ENCODE measurements at places on chromosomes 3 and 15.

GRCh38 chr3:133206921-133207320 is 168.7 kb downstream of the TMEM108 start:
- DNase-seq, result no peak

- no peak for DNase-seq
Measured at GRCh38 chr3:48406443-48407431, 23.1 kb downstream of the PLXNB1 start.

DNA sequence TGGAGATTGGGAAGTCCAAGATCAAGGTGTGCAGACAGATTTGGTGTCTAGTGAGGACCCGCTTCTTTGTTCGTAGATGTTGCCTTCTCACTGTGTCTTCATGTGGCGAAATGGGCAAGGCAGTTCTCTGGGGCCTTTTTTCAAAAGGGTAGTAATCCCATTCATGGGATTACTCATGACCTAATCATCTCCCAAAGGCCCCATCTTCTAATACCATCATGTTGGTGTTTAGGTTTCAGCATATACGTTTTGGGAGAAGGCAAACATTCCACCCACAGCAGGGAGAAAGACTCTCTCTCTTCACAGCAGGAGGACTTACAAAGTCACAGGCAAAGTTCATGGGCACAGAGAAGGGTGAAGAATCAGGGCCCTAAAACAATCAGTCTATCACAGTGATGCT is 252.1 kb downstream of the RPLP1 start:
- DNase-seq, result no peak

GRCh38 chr15:85280203-85280602 is 100.2 kb upstream of the AKAP13 start:
- DNase-seq, result no peak

- DNase-seq, result no peak
Measured at GRCh38 chr15:63530235-63530634, 25.8 kb downstream of the USP3 start.

GRCh38 chr15:62060896-62061280 is 641 bp upstream of the VPS13C start:
- no peak for DNase-seq

- DNase-seq, result no peak
Measured at GRCh38 chr3:4340411-4341335, 37.5 kb downstream of the SETMAR start.

- DNase-seq, result peak; percentile 56
Measured at GRCh38 chr3:10242182-10243065, 5.8 kb upstream of the TATDN2 start.

- no peak for DNase-seq
Measured at GRCh38 chr3:135779024-135779423, 186.5 kb upstream of the PPP2R3A start.

GRCh38 chr3:31858439-31858838 is 122.6 kb downstream of the OSBPL10 start:
- no peak for DNase-seq

- no peak for DNase-seq
Measured at GRCh38 chr3:56806407-56806806, 4.7 kb upstream of the ARHGEF3 start.

DNA sequence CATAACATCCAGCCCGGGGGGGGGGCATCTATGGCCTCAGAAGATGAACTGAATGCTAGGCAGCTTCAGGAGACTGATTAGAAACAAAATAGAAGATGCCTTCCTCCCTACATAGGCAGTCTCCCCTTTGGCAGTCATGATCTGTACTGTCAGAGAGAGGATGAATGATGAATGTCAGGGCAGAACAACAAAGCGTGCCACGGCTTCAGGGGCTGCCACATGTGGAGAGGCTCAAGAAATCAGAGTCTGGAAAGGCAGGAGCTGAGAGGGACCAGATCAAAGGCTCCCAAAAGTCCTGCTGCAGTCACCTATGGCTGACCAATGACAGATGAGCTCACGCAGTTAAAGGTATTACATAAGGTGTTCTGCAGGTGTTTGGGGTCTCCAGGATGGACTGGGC is 180.4 kb downstream of the UACA start:
- no peak for DNase-seq

DNA sequence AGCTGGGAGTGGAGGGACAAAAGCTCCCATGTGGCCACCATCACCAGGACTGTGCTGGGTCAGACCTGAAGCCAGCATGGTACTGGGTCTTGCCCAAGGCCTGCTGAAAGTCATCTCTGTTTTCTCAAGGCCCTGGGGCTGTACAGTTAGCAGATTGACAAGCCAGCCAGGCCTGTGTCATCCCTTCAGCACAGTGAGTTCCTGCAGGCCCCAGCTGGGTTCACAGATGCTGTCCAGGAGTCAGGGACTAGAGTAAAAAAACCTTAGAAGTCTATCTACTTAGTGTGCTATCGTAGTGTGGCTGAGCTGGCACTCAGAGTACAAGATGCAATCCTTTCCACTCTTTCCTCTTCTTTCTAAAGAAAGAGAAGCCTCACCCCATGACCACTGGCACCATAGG is 246.0 kb upstream of the NAALADL2 start:
- DNase-seq, result no peak

GRCh38 chr3:71791634-71792033 is 6.7 kb upstream of the PROK2 start:
- DNase-seq, result no peak

GRCh38 chr3:109081746-109082510 is 36.0 kb downstream of the MORC1 start:
- DNase-seq, result no peak

GRCh38 chr3:17645074-17645698 is 97.2 kb downstream of the TBC1D5 start:
- DNase-seq, result no peak

GRCh38 chr15:33517944-33518343 is 207.2 kb downstream of the RYR3 start:
- DNase-seq, result no peak

DNA sequence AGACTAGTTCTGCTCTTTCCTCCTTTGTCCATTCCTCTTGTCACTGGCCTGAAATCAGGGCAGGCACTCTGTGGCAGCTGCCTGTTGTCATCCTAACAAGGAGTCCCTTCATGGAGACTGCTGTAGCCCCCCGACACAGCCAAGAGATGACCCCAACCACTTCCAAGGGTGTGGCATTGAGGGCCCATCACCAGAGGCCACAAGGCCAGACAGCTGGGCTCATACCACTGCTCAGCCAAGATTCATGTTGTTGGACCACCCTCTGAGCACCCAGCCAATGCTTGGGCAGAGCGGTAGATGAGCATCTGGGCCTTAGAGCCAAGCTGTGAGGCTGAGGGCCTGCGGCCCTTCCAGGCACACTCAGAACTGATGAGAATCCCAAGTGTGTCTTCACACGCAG is 85.4 kb downstream of the EPHB1 start:
- DNase-seq, result no peak

- no peak for DNase-seq
Measured at GRCh38 chr3:38578081-38578475, 71.4 kb downstream of the SCN5A start.

DNA sequence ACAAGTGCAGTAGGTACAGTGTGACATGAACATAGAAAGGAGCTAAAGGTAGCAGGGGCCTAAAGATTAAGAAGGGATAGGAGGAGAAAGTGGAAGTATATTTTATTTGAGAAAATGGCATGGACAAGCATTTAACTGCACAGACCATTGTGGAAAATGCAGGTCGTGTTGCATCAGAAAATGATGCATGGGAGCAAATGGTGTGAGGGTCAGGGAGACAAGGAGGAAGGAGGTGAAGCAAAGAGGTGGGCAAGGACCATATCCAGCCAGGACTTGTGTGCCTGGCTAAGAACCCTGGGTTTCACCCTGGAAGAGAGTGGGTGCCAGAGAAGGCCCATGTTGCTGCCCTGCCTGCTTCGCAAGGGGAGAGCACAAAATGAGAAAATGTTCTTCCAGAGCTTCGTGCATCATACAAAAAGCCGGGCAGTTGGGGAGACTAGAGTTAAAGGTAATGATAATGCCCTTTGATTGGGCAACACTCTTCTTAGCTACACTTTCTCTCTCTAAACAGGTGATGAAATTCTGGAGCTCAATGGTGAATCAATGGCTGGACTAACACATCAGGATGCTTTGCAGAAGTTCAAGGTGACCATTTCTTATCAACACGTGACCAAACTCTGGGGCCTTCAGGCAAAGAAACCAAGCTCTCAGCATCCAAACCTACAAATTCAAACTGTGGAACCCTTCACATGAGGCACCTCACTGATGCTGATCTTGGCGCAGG is 45.5 kb downstream of the STARD5 start:
- DNase-seq, result no peak

GRCh38 chr3:62277450-62277849 is 95.9 kb downstream of the FEZF2 start:
- DNase-seq, result no peak

- no peak for DNase-seq
Measured at GRCh38 chr3:169618894-169619792, 44.4 kb downstream of the MECOM start.

- no peak for DNase-seq
Measured at GRCh38 chr3:185656321-185656840, 70.3 kb downstream of the SENP2 start.

DNA sequence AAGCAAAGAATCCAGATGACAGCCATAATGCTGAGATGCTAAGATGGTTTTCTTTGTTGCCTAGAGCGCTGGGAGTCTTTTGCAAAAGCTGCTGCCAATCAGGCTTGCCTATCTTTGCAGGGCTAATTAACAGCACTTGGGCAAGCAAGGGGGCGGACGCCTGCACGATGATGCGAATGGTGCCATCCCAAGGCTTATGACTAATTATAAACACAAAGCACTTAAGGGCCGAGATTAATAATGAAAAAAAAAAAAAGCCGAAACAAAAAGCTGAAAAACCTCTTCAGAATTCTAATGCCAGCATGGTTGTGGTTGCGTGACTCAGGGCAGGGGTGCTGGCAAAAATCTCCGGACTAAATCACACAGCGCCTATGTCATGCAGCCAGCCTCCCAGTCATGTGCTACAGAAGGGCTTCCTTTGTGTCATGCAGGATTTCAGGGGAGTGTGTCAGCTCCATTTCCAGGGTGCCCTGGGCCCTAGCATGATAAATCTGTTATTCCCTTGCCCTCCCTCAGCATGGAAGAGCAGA is 185.0 kb upstream of the ANKRD28 start:
- DNase-seq, result no peak

GRCh38 chr3:57796261-57796660 is 40.2 kb downstream of the SLMAP start:
- DNase-seq, result no peak

DNA sequence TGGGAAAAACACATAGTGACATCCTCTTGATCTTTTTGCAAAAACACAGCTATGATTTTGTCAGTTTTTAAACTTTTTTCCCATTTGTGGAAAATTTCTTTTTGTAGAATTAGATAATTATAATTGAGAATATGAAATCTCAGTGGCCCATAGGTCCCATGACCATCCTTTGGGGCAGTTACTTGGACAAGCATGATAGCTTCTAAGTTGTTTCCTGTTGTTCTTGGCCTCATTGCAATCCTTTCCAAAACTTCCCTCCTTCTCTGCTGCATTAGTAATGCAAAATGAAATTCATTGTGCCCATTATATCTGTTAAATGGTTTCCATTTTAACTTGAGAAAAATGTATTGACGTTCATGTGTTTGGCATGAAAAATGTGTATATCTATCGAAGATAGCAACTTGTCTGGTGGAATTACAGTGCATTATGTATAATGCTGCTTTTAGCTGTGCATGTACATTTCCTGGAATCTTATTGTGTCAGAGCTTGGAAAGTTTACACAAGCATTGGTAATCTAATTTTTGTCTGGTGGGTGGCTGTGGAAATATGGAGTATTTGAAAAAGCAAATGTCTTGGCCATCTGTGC is 70.0 kb downstream of the MDFIC2 start:
- DNase-seq, result no peak

GRCh38 chr15:74385733-74386132 is 18.3 kb upstream of the CYP11A1 start:
- no peak for DNase-seq

DNA sequence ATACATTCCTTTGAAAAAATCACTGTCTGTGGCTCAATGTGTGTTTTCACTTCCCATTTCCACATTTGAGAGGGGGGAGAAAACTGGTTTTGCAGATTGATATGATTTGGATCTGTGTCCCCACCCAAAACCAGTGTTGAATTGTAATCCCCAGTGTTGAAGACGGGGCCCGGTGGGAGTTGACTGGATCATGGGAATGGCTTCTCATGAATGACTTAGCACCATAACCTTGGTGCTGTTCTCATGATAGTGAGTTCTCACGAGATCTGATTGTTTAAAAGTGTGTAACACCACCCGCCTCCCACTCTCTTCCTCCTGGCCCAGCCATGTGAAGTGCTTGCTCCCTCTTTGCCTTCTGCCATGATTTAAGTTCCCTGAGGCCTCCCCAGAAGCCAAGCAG is 16.1 kb downstream of the TMEM207 start:
- DNase-seq, result no peak

DNA sequence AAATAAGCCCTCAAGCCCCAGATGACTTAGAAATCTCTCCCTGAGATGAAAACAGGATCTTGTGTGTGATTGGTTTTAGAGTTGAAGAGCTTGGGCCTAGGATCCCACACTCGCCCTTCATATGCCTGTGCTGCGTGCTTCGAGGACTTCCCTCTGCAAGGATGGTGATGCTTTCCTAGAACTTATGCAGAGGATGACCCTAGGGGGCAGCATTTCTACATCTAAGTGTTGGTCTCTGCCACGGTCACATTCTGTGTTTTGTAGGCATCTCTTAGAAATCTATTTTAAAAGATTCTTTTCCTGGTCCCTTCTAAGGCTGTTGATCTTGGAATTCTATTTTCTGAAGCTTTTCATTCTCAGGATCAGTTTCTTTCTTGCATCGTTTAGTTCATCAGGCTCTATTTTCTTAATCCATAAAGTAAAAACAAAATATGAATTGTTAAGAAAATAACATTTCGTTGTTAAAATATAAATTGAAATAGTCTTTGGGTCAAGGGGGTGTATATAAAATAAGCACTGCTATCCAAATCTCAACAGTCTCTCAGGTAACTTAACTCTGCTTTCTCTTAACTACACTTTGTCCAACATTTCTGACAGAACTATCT is 45.7 kb downstream of the WDR76 start:
- DNase-seq, result no peak

Data from stimulated activated CD8-positive, alpha-beta memory T cell treated with anti-CD3 and anti-CD28 coated beads, Interleukin-2, amount 100 ng/mL, for 1 hour (primary cell).